Cardiac fibroblast (primary cell): ENCODE measurements at places on chromosomes 5 and 9.
A peak's percentile ranks its signal among the peaks of the same experiment; 100 is the strongest.

GRCh38 chr9:128193469-128194096, 2.2 kb upstream of the CIZ1 start:
- no peak for DNase-seq

GRCh38 chr5:2917093-2917492, 165.6 kb upstream of the IRX2 start:
- no peak for DNase-seq

- no peak for DNase-seq
Observed at GRCh38 chr5:24073107-24073506, 565.7 kb downstream of the PRDM9 start.

GRCh38 chr5:136039202-136039601, 10.4 kb downstream of the TGFBI start:
- DNase-seq: no peak

DNA sequence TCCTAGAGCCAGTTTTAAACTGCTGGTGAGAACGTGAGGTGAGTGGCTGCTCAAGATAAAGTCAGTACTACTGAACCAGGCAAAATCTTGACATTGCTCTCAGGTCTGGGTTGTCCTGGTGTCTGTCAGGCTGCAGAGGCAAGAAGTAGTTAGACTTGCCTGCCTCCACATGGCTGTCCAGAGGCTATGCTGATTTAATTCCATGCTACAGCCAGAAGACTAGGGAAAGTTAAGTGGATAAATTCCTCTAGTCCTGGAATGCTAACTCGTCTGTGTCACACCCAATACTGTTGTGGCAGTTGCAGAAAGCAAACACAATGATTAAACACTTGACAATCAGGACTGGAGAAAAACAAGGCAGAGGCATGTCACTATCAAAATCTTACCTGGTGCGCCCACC, 118.9 kb downstream of the ACER2 start:
- no peak for DNase-seq

- peak; percentile 14 for DNase-seq
Observed at GRCh38 chr5:140800816-140801493, at the start of gene PCDHA3. TSS of gene PCDHA3 (plus strand) at chr5:140801057.

GRCh38 chr9:129650680-129651235, 8.8 kb upstream of the ASB6 start:
- no peak for DNase-seq

GRCh38 chr5:114953565-114953964, 216.1 kb downstream of the TRIM36 start:
- no peak for DNase-seq

DNA sequence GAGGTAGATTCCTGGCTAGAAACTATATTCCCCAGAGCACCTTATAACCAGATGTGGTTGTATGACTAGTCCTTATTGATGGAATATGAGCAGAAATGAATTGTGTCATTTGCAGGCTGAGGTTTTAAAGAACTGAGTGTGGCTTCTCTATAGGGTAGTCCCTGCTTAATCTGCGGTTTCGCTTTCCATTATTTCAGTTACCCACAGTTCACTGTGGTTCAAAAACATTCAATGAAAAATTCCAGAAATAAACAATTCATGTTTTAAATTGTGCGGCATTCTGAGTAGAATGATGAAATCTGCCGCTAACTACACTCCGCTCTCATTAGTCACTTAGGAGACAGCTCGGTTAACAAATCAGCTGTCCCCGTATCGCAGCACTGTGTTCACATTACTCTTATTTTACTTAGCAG, 65.1 kb downstream of the ANKRD55 start:
- no peak for DNase-seq

- DNase-seq: peak; percentile 84
Observed at GRCh38 chr9:18268381-18268780, 205.6 kb upstream of the ADAMTSL1 start.

DNA sequence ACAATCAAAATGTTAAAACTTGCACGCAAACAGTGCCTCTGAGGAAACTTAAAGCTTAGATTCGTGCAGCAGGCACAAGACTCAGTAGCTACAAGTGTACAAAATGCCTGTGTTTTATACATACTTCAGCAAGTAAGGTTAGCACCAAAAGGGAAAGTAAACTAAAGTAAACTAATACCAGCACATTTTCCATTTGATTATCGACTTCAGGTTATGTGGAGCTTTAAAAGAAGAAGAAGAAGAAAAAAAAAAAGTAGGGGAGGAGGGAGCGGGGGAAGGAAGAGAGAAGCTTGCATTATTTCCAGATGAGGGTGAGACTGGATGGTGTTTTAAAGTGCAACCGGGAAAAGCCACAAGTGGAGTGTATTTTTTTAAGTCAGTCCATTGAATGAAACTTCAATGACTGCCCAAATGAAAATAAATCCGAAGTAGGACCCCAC, 596 bp upstream of the ADAMTS6 start:
- DNase-seq: peak; percentile 67

GRCh38 chr5:81134566-81134965, 98.6 kb upstream of the CKMT2 start:
- no peak for DNase-seq

GRCh38 chr5:154765396-154765925, 10.3 kb downstream of the LARP1 start:
- no peak for DNase-seq

DNA sequence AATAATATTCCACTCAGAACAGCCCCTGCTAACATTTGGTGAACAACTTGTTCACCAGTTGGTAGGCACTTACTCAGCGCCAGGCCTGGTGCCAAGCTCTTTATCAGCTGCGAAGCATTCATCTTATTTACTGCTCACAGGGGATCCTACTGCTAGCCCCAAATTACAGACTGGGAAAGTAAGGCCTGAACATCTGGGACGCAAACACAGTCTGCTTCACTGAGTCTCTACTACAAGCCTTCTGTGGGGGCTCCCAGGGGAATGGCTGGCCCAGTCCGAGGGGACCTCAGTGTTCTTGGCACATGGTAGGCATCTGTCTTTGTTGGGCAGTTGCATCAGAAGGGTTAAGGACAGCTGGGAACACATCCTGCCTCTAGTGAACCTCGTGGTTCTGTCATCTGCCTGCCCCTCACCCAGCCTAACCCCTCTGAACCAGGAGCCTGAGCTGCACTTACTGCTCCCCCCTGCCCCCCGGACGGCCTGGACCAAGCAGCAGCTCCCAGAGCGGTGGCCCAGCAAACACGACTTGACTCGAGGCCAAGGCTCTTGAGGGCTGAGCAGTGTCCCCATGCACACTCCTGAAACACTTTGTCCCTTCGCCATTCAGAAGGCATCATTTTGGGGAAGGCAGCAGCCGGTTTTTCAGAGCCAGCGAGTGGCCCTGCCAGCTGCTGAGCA, at the start of gene PHYHD1:
PHYHD1 (plus strand) TSS at position 602 of the 678 bp plus-strand sequence. CDS start 1,342 bp downstream, outside the sequence.
- peak; percentile 82 for DNase-seq

DNA sequence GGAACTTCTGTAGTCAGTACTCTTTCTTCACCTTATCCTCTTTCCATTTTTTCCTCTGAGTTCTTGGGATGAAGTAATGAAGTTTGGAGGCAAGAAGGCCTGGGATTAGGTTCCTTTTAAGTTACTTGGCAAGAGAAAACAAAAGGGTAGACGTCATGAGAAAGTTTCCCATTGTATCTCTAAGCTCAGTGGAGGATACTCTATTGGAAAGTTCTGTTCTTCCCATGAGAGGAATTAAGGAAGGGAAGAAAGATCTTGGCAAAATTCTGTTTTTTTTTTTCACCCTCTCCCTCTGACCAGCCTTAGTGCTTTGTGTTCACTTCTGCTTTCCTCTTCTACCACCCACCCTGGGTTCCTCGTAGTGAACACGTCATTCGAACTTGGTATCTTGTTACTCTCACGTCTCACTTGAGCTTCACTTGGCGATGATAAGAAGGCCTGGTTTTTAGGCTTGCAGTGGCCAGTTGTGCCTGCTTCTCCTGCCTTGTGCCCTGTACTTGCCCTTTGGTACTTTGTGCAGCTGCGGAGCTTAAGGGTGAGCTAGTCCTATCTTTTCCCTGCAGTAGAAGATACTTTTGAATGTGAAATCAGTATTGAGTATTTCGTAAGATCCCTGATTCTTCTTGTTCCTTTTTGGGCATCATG, 67.0 kb downstream of the ARHGAP26 start:
- DNase-seq: no peak

DNA sequence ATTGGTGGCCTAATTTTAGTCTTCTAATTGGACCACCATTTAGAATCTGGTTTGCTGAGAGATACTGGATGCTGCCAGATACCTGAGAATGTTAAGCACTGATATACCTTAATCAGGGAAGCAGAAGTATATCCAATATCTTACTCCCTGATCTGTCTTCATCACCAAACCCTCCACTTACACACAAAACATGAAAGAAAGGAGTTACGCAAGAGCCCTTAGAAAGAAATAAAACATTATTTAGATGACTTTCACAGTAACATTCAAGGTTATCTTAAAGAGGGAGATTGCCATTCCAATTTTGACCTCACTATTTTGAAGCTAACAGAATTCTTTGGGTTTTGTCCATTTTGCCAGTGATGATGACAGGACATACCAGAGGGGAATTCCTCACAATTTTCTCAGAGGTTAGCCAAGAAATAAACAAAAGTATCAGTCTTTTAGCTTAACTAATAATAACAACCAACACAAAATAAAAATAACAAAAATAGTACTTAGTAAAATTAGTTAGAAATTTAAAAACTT, 496.1 kb downstream of the NFIB start:
- peak; percentile 66 for DNase-seq

GRCh38 chr5:157516006-157516405, 56.0 kb downstream of the NIPAL4 start:
- peak; percentile 69 for DNase-seq

- DNase-seq: no peak
Observed at GRCh38 chr9:5230554-5230953, 665 bp upstream of the INSL4 start.

DNA sequence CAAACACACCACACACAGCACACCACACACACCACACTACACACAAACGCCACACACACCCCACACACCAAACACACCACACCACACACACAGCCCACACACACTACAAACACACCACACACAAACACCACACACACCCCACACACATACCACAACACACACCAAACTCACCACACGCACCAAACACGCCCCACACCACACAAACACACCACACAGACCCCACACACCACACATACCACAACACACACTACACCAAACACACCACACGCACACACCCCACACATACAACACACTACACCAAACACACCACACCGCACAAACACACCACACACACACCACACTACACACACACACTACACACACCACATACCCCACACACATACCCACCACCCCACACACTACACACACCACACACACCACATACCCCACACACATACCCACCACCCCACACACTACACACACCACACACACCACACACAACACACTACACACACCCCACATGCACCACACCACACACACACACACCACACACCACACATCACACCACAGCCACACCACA, 151.2 kb downstream of the ERCC6L2 start:
- DNase-seq: no peak

DNA sequence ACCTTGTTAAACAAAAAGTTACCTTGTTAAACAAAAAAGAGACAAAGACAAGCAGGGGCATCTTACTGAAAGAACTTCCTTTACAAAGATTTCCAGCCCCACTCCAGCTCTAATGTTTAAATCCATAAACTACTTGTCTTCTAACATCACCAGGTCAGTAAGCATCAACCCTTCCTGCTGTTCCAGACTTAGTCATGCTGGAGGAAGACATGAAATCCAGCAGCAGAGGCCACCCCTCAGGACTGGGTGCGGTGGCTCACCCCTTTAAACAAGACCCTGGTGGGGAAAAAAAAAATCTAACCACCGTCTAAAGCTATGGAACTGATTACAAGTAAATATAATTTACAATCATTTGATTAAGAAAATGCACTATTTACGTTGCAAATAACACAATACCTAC, 9.1 kb downstream of the PDCL start:
- DNase-seq: peak; percentile 61

DNA sequence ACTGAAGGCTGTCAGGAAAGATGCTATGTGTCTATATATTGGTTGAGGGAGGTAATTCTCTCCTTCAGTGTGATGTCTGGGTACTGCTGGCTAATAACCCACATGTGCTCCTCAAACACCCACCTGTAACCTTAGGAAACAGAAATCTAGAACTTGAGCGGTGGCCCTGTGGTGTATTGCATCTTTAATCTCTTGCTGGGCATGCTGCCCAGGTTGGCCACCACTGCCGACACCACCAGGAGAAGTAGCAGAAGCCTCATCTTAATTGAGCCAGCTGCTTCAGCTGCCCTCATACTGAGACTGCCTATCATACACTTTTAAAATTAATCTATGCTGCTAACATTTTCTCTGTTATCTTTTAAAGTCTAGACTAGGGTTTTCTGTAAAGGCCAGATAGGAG, 103.5 kb upstream of the C5orf63 start:
- peak; percentile 3 for DNase-seq

DNA sequence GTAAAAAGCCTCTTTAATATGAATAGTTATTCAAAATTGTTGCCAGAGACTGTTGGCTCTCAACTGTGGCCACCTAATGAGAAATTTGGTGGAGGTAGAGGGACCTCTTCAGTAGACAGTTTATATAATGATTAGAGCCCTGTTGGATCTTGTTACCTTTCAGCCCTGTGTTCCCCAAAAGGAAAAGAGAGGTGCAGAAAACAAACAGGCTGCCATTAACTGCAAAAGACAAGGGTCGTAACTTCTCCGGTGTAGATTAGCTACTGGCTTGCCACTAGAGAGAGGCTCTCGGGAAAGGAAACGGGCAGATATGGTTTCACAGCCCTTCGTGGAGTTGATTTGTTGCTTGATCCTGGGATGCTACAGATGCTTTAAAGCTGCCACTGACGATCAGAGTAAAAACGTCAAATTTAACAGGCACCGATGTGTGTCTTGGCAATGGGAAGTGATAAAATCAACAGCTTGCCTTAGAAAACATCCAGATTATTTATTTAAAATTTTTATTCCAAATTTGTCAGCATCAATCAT, 7.8 kb downstream of the FST start:
- no peak for DNase-seq
